ENCODE measurements at places on chromosomes 2 and 18. TPM values are rescaled to one million over a fixed set of nuclear protein-coding genes. Genes with fewer than 3 reads are reported as not detected.
A peak's percentile ranks its signal among the peaks of the same experiment; 100 is the strongest.

DNA sequence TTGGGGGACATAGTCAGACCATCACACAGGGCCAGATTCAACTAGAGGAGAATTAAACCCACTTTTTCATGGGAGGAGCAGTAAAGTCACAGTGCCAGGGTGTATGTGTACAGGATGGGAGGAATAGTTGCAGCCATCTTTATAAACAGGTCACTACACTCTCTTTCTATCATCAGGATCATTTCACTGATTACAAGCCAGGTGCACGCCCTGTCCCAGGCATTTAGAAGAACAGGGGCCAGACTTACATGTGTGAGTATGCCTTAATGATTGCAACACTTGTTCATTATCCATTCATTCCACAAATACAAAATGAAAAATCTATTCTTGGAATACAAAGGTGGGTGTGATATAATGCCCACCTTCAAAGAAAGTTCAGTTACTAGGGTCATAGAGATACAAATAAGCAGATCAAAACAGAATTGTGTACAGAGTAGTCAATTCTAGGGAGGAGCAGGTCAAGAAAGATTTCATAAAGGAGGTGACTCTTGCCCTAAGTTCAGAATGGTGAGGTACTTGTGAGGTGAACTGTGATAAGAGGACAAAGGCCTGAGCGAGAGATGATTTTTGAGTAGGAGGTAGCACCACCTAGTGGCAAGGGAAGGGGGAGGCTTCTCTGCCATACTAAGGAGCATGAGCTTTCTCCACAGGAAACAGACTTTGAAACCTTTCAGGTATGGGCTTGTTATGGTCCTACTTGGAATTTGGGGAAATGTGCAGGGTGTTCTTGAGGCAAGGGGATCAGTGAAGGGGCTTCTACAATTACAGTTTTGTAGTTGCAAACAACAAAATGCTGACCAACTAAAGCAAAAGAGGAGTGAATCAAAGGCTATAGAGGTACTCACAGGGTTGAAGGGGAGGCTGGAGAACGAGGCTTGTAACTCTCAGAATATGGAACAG is 156.3 kb downstream of the SUCLG1 start:
- peak; percentile 61 for DNase-seq

The PRSS56 gene
- not detected for total RNA-seq

The SPDYA gene
- 0.35 TPM for total RNA-seq

DNA sequence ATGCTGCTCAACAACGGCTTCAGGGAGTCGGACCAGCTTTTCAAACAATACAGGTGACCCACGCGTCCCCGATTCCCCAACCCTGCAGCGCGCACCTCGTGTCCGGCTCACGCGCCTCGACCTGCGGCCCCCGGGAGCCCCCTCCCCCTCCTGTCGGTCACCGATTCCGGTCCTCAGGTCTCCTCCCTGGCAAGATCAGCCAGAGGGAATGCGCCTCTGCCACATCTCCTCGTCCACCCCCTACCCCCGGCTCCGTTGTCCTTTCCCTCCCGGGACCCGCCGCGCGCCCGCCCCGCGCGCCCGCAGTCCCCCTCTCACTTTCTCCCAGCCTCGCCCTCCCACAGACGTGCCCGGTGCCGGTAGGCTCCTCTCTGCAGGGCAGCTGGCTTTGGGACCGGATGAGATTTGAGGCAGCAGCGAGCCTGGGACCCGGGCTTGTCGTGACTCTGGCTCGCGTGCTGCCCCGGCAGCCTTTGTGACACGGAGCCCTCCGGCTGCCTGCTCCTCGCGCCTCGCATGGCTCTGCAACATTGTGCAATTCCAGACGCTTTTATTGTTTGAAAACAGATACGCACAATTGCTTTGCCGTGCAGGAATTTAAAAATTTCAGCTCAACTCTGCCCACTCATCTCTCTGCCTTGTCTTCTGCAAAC is 558 bp downstream of the TTC39C start:
- DNase-seq = no peak

The SCN9A gene
- 6.1 TPM for total RNA-seq

GRCh38 chr2:99860720-99861375 is 281.5 kb downstream of the AFF3 start:
- DNase-seq = no peak

DNA sequence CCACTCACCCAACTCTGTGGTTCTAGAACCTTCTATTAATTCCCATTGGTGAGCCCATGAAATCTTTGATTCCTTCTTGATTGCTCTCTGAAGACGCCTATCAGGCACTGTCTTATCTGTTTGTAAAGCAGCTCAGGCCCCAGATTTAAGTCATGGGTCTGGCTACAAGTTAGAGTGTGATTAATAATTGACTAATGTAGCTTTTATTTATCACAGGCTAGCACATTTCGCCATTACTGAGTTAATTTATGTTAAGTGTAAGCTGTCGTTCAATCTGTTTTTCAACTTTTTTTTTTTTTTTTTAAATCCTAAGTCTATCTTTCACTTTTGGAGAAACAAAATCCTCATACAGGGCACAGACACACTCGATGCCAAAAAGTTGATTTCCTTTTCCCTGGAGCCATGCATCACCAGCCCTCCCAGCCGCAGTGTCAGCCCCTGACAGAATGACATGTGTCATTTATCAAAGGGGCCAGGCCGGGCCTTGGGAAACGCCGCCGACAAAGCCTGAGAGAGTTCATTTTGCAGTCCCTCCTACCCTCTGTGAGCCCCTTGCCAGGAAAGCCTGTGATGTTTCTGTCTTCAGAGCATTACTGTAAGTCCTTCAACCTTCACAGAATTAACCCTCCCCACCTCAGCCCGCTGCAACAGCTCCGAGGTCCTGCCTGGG is 15.8 kb downstream of the TSHZ1 start:
- DNase-seq = no peak

The TEX44 gene
- not detected for total RNA-seq

The BIRC6 gene
- total RNA-seq = 69.5 TPM

DNA sequence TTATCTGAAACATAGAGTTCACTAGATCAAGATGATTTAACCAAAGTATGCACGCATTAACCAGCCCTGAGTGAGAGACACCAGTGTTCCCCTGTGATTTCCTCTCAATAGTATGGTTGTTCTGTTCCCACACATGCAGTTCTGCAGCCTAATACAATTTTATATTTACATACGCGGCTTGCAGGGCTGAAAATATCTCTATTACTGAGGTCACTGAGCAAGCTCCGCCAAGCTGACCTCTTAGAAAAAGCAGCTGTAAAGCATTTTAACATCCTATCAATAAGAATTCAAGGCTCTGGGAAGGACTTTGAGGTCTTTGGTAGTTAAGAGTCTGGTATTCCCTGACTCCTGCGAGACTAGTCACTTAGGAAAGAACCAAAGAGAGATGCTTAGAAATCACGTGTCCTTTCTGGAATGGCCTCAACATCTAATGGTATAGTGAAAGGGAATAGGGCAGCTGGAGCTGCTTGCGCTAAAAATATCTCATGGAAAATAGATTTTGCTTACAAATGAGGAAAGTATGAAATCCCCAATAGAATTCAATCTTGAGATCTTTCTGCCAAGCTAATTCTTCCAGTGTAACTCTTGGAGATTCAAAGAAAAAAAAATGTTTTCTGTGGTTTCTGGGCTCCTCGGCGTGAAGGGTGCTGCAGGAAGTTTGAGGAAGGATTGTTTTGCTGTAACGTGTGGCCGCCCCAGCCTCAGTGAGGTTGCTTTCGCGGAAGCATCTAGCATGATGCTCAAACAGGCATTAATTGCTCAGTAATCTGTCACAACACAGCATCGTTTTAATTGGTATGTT is 59.2 kb downstream of the DOCK10 start:
- DNase-seq = no peak

Data from H1 (cell line).